ENCODE measurements at places on chromosomes 5 and 9. TPM values are rescaled to one million over a fixed set of nuclear protein-coding genes. Genes with fewer than 3 reads are reported as not detected.

- DNase-seq: no peak
- H3K27ac ChIP-seq: no peak overlapping the region
- no peaks in the 10 kb centered on the region for H3K27me3 ChIP-seq
Measured at GRCh38 chr5:178121391-178122276, 8.3 kb downstream of the N4BP3 start.

The PRSS3 gene
- total RNA-seq: 1.0 TPM

- no peak overlapping the region for H3K27ac ChIP-seq
- H3K4me1 ChIP-seq: no peaks in the 10 kb centered on the region
- no peak for DNase-seq
- no peaks in the 10 kb centered on the region for H3K36me3 ChIP-seq
- H3K4me3 ChIP-seq: no peak overlapping the region
- H3K27me3 ChIP-seq: no peaks in the 10 kb centered on the region
Measured at GRCh38 chr9:13942201-13942600, 371.7 kb downstream of the NFIB start.

The GZMA gene
- not detected for total RNA-seq

GRCh38 chr5:127858116-127858784 is 155.1 kb downstream of the CCDC192 start:
- H3K27ac ChIP-seq: no peak overlapping the region
- no peaks in the 10 kb centered on the region for H3K36me3 ChIP-seq
- H3K4me1 ChIP-seq: no peaks in the 10 kb centered on the region
- DNase-seq: no peak

The FAM169A gene
- 23.1 TPM for total RNA-seq

GRCh38 chr9:125794708-125795107 is 47.5 kb downstream of the PBX3 start:
- DNase-seq: no peak
- no peaks in the 10 kb centered on the region for H3K4me1 ChIP-seq
- no peaks in the 10 kb centered on the region for H3K27me3 ChIP-seq
